Naive thymus-derived CD8-positive, alpha-beta T cell (primary cell): ENCODE measurements at places on chromosomes 2 and 18. TPM values are rescaled to one million over a fixed set of nuclear protein-coding genes. Genes with fewer than 3 reads are reported as not detected.

The RAB17 gene
- not detected for total RNA-seq

The ABCG8 gene
- total RNA-seq = not detected

DNA sequence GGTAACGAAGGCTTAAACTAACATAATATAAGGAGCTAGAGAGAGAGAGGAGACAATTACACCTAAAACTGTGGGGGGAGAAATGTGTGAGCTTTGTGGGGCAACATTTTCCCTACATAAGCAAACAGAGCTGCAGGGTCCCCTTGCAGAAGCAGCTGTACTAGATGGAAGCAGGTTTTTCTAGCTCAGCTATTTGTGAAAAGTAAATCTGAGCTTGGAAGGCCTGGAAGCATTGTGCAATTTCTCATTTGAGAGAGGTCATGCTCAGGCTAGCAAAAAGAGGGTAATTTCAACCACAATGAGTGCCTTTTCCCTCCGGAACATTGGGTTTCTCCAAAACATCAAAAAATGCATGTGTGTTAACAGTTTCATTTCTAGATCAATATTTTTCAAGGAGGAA, 130.0 kb downstream of the ARL4C start:
- no peak for DNase-seq

The KCNG2 gene
- not detected for total RNA-seq

- no peak for DNase-seq
Measured at GRCh38 chr2:214192711-214193110, 218.1 kb upstream of the VWC2L start.

The INO80D gene
- total RNA-seq = 35.6 TPM

DNA sequence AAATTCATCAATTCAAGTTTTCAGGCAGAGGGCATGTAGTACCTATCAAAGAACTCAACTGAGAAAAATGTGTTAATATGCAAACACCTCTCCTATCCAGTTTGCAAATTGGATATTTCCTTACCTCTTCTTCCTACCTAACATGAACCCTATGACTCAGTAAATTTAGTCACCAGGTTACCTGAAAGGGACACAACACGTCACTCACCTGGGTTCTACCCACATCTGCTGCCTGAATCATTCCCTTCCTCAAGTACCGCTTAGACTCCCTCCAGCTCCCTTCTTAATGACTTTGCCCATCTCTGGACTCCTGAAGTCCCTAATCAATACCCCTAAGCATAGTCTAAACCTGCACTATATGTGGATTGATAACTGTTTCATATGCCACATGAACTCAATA, 10.4 kb downstream of the ANKRD44 start:
- DNase-seq = no peak

- peak; percentile 80 for DNase-seq
Measured at GRCh38 chr2:28810384-28811285, at the start of gene SPDYA. TSS of gene SPDYA (plus strand) at chr2:28810834. CDS start at chr2:28816015, 5,181 bp downstream.

GRCh38 chr2:11784747-11785610, 38.5 kb downstream of the LPIN1 start:
- peak; percentile 10 for DNase-seq

The QPCT gene
- total RNA-seq = not detected

- peak; percentile 10 for DNase-seq
Measured at GRCh38 chr2:127044977-127045661, 61.8 kb downstream of the BIN1 start.

- DNase-seq = no peak
Measured at GRCh38 chr2:161068670-161069069, 91.6 kb upstream of the TANK start.

DNA sequence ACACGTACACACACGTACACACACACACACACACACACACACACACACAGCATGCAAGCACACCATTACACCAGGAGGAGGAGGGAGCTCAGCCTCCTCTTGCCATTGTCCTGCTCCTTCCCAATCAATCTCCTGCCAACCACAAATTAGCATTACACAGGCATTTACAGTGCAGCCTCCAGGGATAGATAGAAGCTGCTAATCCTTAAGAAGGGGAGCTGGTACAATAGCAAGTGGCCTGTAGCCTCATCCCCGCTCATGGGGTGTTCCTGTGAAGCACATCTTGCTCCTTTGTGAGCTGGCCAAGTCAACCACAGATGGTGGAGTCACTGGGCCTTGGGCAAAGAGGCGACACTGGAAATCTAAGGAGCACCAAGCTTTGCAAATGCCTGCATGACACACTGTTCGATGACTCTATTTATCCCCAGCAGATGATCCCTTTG, 110.3 kb upstream of the PKDCC start:
- DNase-seq = no peak

DNA sequence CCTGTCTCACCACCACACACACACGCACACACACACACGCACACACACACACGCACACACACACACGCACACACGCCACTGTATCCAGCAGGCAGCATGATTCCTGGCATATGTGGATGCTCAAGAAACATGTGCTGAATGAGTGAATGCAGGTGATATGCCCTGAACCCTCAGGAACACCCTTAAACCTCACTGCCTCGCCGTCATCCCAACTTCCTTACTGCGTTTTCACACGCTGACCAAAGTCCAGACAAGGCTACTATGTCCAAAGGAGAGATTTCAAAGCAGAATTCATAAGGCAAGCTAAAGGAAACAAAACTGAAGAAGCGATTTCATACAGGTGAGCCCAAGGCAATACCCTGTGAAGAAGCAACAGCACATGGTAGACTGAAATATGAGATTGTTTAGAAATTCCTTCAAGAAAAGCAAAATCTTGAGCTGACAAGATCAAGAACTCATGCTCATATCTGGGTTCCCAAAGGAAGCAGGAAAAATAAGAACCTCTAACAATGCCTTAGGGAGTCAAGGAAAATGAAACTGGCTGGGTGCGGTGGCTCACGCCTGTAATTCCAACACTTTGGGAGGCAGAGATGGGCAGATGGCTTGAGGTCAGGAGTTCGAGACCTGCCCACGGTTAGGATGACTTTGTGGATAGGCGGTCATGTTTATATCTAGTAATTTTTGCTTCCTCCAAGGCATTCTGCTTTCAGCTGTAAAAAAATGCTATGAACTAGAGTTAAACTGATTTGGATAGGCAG, 69.1 kb downstream of the TNFRSF11A start:
- no peak for DNase-seq

- no peak for DNase-seq
Measured at GRCh38 chr2:215949991-215950404, 63.4 kb downstream of the MREG start.

DNA sequence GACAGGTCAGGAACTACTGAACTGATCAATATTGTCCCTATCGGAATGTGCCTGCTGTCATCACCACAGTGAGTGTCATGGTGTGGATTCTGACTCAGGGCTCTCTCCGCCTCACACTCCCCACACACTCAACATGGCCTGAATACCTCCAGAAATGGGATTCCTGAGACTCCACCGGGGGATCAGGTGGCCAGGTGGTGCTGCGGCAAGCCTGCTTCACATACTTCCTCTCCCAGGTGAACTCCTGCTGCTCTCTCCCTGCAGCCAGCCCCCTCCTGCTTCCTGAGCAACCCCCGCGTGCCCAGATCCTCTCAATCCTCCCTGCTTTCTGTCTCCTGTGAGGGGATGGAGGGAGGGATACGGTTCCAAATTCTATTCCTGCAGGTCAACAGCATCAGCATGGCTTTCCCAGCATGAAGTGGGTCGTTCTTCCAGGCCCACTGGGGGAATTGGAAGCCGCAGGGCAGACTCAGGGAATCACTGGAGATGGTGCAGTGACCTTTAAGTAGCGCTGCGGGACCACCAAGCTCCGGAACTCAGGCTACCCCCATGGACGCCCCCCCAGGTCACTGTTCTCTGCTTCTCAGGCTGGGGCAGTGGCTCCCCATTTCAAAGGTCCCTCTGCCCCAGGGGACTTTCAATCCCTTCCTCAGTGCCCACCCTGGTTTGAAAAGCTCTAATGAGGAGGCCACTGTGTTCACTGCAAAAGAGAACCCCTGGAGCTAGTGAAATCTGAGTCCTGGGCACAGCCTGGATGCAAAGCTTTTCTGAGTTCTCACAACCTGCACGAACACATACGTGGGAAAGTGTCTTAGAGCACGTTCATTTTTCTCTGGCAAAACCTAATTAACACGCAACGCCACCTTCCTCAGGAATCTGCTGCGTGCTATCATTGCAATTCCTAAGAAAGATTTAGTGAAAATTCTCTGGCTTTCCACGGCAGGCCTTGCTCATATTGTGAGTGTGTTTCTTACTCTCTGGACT, 168.4 kb downstream of the ZFP36L2 start:
- no peak for DNase-seq

DNA sequence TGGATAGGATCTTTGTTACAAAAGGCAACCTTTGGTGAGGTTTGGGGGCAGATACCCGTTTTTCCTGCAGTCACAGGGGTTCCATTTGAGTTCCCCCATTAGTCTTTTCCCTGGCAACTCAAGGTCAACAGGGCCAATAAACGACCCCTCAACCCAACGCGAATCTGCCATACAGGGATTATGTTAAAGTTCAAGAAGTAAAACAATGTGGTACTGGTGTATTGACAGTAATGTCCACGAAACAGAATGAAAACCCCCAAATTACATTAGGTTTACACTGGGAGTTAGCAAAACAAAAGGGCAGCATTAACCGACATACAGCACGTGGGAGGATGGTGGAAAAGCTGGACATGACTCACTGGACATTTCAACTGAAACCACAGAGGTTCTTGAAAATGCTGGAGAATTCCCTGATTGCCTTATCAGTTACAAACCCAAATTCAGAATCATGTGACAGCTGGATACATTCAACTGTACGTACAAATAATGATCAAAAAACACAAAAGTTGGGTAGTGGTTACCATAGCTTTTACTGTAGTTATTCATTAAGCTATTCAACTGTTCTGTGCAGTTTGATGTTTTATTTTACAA, 4.9 kb upstream of the IMP4 start:
- no peak for DNase-seq

The TMEM169 gene
- 2.6 TPM for total RNA-seq

- DNase-seq = no peak
Measured at GRCh38 chr18:76622651-76623050, 127.6 kb upstream of the ZNF516 start.

DNA sequence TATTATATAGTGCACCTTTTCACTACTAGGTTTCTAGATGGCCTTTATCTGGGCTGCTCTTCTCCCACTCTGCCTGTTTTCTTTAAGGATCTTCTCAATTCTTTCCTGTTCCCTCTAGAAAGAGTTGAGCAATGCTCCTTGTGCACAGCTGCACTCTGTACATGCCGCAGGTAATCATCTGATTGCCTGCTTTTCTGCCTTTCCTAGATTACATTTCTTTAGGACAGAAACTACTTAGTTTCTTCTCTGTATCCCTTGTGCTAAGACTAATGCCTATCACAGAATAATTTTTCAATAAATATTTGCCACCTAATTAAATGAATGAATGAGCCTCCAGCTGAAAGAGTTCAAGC, 802.4 kb upstream of the ID2 start:
- DNase-seq = no peak

The CHST9 gene
- total RNA-seq = not detected

DNA sequence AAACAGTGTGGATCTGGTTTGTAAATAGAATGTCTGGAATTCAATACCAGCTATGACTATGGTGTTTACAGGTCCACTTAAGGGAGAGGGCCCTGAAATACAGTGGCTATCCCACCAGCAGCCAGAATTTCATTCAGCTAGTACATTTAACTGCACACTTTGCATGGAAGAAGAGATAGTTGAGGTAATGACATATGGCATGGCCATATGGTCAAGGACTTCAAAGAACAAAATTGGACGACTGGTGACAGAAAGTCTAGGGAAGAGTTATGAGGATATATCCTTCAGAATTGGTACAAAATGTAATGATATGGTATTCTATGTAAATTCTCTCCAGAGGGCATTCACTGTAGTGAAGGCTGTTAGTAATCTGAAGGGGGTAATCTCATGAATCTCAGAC, 105.0 kb downstream of the IKZF2 start:
- no peak for DNase-seq

- no peak for DNase-seq
Measured at GRCh38 chr2:88574445-88574844, 52.8 kb downstream of the EIF2AK3 start.

DNA sequence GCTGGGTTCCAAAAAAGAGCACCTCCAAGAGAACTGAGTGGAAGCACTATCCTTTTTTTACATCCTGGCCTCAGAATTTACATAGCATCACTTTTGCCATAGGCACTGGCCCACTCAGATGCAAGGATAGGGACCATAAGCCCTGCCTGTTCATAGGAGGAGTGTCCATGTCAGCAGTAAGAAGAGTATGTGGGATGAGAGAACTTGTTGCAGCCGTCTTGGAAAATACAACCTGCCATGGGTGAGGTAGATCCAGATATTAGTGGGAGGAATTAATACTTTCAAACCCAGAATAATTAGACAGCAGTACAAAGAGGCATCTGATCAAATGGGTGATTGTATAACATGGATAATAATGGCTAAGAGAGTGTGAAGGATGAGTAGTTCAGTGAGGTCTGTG, 110.7 kb upstream of the CELF4 start:
- no peak for DNase-seq

DNA sequence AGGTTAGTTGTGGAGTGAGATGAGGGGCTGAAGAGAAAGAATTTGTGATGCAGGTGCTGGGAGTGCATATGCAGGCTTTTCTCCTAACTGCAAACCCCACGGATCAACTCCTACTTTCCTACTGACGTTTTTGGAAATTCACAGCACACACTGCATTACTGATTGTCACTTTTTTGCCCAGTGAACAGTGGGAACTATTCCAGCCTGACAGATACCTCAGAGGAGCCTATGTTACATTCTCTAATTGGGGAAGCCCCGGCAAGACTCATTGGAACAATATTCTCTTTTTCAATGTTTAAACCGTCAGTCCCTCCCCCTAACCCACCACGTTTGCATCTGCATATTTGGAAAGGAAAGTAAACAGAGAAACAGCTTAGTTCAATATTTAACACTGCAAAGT, 126.2 kb downstream of the DPP4 start:
- no peak for DNase-seq

The TFCP2L1 gene
- total RNA-seq = not detected

- no peak for DNase-seq
Measured at GRCh38 chr18:49639643-49640391, 78.0 kb downstream of the LIPG start.
